ENCODE measurements at places on chromosomes 13 and 19.
A peak's percentile ranks its signal among the peaks of the same experiment; 100 is the strongest.

GRCh38 chr13:29923554-29924481, 73.4 kb upstream of the UBL3 start:
- peak; percentile 8 for DNase-seq

GRCh38 chr19:56810260-56810659, 30.3 kb downstream of the PEG3 start:
- no peak for DNase-seq

DNA sequence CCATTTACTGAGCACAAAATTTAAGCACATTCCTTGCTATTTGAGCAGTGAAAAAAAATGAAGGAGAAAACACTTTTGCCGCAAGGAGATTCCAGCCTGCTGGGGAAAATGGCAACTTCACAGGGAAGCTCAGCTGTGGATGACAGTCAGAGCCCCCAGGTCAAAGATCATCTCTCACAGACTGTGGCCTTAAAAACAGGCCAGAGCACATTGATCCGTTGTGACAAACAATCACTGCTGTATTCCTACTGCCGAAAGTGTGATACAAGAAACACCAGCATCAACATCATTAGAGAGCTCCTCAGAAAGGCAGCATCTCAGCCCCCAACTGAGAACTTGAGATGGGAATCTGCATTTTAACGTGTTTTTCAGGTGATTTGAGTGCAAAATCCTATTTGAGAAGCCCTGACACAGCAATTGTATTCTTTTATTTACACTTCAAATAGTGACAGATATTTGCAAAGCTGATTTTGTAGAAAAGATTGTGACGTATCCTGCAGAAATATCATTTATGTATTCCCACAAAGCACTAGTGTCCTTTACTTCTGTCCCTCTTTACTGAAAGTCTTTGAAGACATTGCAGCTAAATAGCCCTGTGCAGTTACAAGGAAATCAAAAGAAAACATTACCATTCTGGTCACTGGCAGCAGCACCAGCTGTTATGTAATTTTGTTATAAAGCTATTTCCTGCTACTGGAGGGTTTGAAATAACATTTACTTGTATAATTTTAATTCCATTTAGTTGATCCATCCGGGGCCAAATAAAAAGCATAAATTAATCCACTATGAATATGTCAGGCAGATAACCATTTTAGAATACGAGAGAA, 652.0 kb downstream of the LIG4 start:
- DNase-seq: peak; percentile 32

DNA sequence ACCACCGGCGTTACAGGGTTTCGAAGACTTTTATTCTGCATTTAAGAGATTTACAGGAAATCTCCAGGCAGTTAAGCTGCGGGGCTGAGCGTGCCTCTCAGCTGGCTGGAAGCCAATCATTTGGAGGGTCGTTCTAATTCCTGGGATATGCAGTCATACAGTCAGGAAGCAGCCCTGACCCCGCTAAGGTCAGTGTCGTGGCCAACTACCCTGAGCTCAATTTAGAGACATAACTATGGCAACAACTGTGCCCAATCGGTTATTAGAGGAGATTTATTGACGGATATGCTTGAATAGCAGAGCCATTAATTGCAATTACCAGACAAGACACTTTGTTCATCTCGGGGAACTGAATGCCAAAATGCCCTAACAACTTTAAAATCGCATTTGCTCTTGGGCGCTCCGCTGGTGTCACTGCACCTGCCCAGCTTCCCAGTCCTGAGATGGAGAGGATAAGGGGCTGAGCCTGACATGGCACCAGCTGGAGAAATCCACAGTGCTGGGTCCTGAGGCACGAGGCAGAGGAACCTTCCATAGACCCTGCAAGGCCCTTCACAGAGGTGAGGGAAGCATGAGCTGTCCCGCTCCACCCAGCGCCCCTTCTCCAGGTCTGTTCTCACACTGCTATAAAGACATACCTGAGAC, 15.1 kb upstream of the ZNF507 start:
- DNase-seq: no peak

DNA sequence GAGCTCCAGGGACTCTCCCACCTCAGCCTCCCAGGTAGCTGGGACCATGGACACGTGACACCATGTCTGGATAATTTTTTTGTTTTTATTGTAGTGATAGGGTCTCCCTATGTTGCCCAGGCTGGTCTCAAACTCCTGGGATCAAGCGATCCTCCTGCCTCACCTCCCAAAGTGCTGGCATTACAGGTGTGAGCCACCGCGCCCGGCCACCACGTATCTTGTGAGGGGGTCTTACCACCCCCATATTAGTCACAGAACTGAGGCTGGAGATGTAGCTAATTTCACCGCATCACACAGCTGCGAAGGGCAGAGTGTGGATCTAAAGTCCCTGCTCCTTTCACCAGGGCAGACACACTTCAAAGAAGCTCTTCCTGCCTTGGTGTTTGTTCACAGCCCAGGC, 211.8 kb upstream of the SOX1 start:
- no peak for DNase-seq

- peak; percentile 93 for DNase-seq
These were observed at the start of gene RCBTB2 for GRCh38 chr13:48532506-48533499. RCBTB2 (minus strand) TSS chr13:48533080; CDS start chr13:48521939, 11,141 bp downstream.

- DNase-seq: no peak
These were observed 100.2 kb upstream of the SIAH3 start for GRCh38 chr13:45951724-45952123.

DNA sequence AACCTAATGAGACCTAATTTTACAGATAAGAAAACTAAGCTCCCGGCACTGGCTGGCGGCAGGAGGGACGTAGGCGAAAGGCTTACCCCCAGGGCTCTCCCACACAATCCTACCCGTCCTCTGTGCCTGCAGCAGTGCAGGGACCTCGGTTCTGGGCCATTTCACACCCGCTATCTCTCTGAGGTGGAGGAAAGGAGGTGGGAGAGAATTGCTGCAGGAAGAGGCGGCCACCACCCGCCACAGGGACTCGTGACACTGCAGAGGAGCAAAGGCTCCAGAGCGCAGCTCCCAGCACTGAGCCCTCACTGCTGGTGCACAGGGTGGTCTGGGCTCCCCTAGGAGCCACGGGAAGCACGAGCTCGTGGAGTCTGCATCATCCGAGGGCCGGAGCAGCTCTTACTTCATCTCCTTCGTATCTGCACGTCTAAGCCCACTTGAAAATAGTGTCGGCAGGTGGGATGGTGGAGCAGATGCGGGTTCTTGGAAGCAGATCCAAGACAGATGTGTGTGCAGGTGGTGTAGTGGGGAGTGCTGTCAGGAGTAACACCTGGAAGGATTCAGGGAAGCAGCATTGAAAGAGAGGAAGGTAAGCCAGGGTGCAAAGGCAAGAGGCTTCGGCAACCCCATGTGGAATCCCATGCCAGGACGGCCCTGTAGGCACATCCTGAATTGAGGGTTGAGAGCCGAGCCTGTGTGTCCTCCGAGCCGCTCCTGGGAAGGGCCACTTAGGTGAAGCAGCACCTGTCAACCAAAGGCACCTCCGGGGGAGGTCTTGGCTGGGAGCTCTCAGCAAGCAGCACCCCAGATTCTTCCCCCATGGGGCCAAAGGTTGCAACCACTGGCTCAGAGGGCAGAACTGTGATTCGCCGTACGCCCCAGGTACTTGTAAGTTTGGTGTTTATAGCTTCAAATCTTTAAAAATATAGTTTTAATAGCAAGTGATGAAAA, 115.8 kb upstream of the SPACA7 start:
- no peak for DNase-seq

GRCh38 chr13:76735641-76736040, 150.6 kb downstream of the KCTD12 start:
- DNase-seq: peak; percentile 41

All from G401 (cell line).